CD8-positive, alpha-beta memory T cell (primary cell): ENCODE measurements at places on chromosomes 13 and 19.

DNA sequence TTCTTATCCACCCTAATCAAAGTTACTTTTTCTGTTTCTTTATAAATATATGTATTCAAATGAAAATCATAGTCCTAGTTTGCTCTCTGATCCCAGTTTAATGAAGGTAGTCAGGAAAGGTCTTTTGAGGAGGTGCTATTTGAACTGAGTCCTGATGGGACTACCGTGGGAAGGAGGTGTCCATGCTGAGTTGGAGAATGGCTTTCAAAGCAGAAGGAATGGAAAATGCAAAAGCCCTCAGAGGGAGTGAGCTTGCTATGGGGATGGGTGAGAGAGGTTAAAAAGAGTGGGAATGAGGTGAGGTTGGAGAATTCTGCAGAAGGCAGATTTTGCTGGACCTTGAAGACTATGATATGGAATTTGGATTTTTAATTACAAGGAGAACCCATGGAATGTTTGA is 193.6 kb downstream of the GPC6 start:
- DNase-seq, result no peak

- DNase-seq, result no peak
These were observed 1.7 kb upstream of the PNKP start for GRCh38 chr19:49869009-49869483.

DNA sequence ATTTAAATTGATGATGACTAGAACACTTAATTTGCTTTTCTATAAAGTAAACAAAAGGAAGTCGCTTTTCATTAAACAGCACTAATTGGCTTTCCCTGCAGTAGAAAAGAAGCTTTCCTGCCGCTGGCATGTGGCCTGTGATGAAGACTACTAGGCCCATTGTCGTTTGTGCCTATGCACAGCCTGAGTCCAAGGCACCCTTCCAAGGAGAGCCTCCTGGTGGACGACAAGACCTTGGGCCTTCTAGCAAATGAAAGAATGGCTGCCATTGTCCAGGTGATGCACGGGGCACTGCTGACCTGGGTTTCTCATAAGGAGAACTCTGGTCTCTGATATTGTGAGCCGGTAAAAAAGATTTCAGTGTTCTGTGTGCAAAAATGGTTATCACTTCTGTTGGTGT is 233.0 kb downstream of the COL4A1 start:
- no peak for DNase-seq

- DNase-seq, result peak; percentile 41
These were observed 3.8 kb downstream of the ATP12A start for GRCh38 chr13:24683838-24684599.

DNA sequence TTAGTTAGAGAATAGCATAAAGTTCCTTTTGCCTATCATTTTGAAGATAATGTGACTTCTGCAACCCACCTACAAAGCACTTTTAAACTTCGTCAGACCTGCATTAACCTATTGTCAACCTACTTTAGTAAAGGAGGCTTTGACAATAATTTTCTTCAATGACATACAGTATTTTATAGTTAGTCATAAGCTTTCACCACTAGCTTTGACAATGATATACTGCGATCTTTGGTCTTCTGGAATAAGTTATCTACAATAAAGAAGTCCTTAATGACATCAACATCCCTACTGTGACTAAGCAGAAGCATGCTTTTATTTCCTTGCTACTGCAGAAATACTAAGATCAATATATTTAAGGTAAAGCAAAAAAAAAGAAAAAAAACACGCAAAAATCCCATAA is 9.5 kb downstream of the PCDH17 start:
- no peak for DNase-seq

- no peak for DNase-seq
These were observed 2.0 kb downstream of the NPAS1 start for GRCh38 chr19:47021536-47022139.

DNA sequence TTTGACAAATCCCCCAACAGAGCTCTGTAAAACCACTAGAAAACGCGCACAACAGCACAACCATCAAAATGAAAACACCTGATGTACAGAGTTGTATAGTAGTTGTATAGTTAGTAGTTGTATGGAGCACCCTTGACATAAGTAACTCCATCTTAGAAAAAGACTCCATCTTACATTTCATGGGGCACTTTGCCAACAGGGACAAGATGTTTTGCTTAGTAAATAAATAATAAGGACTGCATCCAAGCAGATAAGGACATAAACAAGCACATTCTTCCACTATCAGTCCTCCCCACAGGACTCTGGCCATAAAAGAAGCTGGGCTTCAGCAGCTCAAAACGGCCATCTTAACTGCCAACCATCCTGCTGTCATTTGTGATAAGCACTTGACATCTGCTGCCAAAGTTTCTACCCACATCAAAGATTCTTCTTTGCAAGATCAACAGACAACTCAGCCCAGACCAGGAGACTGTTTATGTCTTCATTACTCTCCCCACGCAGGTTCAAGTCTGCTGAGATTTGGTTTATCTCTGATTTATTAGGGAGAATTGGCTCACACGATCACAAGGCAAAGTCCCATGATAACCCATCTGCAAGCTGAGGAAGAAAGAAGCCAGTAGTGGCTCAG is 20.7 kb upstream of the ZNF331 start:
- DNase-seq, result no peak

DNA sequence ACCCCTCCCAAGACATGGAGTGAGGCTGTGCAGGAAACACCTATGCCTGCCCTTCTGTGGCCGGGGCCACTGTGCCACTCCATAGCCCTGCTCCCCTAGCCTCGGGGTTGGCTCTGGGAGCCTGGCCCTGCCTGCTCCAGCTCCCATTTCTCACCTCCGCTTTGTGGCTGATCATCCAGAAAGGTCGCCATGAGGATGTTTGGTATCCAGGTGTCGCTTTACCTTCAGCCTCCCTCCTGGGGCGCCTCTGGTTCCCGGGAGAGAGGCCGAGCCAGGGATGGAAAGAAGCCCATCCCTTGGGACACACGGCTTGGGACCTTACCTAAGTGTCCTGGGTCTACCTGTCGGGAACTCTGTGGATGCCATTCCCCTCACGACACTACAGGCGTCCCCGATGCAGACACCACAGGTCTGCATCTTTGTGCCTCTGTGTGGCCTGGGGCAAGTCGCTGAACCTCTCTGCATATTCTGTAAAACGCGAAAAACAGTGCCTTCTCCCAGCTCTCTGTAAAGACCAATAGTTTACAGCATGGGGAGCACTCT is 3.4 kb upstream of the MCF2L start:
- DNase-seq, result no peak

- DNase-seq, result no peak
These were observed 666 bp downstream of the BIVM start for GRCh38 chr13:102799426-102800144.

- DNase-seq, result no peak
These were observed 172.8 kb downstream of the EFNB2 start for GRCh38 chr13:106362707-106363106.

DNA sequence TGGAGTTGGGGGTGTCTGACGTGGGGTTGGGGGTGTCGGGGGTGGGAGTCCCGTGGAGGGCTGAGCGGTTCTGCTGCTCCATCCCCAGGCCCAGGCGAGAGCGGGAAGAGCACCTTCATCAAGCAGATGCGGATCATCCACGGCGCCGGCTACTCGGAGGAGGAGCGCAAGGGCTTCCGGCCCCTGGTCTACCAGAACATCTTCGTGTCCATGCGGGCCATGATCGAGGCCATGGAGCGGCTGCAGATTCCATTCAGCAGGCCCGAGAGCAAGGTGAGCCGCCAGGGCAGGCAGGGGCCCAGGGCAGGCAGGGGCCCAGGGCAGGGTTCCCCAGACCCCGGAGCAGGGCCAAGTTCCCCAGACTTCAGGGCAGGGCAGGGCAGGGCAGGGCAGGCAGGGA is 12.7 kb downstream of the GNA15 start:
- DNase-seq, result no peak

- no peak for DNase-seq
These were observed 822 bp upstream of the PTPRS start for GRCh38 chr19:5341448-5341820.

DNA sequence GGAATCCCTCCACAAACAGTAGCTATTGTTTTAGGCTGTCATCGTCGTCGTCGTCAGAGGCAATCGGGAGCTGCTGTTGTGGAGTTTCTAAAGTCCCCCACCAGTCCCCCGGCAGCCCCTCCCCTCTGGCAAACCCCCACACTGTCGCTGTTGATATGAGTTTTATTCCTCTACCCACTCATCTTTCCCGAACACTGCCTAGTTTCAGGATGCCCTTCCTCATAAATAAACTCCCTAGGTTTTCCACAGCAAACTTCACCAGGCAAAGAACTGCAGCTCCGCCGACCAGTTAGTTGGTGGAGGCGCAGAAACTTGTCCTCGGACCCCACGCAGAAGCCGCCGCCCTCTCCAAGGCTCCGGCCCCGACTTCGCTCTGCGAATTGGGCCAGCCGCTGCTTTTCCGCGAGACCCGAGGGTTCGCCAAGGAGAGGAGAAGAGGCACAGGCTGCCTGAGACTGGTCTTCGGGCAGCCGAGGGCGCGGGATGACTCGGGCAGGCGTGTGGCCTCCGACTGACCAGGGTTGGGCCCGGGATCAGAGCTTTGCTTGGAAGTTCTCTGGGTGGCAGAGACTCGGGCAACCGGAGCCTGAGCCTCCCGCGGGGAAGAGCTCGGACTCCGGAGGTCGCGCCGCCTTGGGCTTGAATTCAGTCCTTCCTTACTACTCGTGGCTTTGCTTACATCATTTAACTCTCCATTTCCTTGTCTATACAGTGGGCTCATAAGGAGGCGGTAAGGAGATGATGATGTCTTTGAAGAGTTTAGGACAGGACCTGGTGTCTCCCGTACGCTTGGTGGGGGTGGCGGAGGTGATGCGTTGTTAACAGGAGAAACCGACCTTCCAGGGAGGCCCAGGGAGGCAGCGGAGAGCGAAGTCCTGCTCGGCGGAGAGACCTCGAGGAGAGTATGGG is 7.9 kb downstream of the PDX1 start:
- DNase-seq, result no peak

DNA sequence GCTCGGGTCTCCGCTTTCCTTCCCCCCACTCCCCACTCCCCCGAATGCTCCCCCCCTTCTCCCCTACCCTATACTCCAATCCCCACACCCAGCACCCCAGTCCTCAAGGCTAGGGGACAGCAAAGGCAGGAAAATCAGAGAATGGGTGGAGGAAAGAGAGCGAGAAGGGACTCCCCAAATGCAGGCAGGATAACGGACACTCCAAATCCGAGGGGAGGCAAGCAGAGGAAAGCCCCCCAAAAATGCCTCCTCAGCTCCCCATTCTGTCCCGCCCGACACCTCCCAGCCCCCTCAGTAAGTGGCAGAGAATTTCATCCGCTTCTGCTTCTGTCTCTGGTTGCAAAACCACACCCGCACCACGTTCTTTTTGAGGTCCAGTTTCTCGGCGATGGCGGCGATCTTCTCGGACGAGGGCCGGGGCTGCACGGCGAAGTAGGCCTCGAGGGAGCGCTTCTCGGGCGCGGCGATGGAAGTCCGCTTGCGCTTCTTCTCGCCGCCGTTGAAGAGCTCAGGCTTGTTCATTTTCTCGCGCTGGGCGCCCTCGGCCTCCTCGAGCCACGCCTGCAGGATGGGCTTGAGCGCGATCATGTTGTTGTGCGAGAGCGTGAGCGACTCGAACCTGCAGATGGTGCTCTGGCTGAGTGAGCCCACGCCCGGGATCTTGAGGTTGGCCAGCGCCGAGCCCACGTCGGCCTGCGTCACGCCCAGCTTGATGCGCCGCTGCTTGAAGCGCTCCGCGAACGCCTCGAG is 2.1 kb downstream of the POU4F1 start:
- no peak for DNase-seq

DNA sequence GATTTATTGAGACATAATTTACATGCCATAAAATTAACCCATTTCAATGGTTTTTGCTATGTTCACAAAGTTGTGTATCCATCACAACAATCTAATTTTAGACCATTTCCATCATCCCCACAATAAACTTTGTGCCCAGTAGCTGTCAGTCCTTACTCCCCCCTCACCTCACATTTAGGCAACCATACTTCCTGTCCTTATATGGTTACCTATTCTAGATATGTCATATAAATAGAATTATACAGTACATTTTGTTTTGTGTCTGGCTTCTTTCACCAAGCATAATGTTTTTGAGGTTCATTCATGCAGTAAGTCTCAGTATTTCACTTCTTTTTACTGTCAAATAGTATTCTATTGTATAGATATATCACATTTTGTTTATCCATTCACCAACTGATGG is 23.2 kb upstream of the RPL21 start:
- DNase-seq, result no peak

GRCh38 chr19:3585301-3586126 is at the start of gene GIPC3:
GIPC3 (plus strand) TSS chr19:3585478; CDS start chr19:3585598, 120 bp downstream.
- no peak for DNase-seq

DNA sequence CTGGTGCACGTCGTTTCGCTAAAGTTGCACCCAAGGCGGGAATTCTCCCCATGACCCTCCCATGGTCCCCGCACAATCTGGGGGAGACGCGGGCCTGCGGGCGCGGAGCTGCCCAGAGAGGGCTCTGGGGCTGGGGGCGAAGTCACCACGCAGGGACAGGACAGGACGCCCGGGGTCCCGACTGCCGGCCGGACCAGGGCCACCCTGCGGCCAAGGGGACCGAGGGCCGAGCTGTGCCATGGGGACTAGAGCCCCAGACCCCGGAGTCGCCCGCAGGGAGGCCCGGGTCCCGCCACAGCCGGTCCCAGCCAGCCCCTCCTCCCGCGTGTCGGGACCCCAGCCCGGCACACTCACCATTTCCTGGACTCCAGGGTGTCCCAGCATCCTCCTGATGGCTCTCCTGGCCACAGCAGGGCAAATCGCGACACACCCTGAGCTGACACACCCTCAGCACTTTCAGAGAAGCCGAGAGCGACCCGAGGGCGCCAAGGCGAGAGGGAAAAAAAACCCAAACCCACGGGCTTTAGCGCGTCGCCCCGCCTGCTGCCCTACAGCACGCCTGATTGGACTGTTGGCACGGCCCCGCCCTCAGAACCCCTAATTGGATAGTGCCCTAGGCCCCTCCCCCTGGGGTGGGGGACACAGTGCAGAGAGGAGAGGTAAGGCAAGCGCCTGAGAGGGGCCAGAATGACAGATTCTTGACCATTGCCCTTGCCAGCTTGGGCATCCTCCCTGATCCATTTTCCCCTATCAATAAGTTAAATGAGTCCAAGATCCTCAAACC is 28.6 kb downstream of the ZNF44 start:
- DNase-seq, result no peak

GRCh38 chr19:33471111-33471996 is 50.2 kb downstream of the PEPD start:
- no peak for DNase-seq

DNA sequence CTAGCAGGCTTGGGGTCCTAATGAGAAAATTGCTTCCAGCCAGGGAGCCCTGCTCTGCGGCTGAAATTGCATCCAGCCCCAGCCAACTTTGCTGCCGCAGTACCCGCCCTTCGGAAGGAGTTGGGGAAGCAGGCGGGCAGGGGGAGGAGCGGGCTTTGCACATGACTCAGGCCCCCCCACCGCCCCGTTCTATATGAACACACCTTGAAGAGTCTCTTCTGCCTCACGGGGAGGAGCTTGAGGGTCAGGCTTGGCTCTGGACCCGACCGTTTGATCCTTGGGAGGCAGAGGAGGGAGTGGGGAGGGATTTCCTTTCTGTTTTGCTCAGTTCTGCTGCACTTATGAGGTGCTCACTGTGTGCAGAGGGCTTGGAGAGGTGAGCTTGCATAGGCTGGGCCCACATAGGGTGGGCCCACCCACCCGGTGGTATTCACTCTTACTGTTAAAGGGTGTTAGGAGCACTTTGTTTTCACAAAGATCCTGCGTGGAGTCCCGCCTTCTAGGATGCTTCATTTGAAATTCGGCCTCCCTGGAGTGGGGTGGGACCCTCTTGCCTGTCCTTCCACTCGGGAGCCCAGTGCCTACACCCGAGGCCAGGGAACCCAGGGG is 46.5 kb downstream of the LYL1 start:
- DNase-seq, result no peak
